Natural killer cell (primary cell): ENCODE measurements at places on chromosomes 1 and 21.

DNA sequence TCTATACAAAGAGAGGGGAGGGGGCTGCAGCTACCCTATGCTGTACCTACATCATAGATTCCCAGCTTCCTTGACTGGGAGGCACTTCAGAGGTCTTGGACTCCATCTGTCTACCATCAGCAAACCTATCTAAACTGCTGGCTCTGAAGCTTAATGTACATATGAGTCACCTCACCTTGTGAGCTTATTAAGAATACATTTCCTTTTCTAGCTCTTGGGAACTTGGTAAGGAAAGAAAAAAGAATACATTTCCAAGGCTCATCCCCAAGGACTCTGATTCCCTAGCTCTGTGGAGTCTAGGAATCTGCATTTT, 50.0 kb upstream of the PRELP start:
- no peak for DNase-seq

DNA sequence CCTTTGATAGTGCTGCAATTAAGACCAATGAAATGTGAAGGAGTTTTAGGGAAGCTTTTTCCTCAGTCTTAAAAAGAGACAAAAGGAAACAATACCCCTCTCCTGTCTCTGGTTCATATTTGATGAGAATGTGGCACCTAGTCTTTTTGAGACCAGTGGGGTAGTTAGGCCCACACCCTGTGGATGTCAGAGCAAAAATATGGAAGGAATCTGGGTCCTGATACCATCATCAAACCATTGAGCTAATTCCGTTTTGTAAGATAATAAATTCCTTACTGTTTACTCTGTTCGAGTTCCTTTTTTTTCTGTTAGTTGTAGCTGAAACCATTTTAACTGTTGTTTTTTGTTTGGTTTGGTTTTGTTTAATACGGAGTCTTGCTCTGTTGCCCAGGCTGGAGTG, 33.3 kb downstream of the PTPRC start:
- no peak for DNase-seq

- no peak for DNase-seq
Observed at GRCh38 chr1:170674239-170674638, 10.3 kb downstream of the PRRX1 start.

GRCh38 chr1:53582211-53583020, 123.2 kb downstream of the DMRTB1 start:
- peak; percentile 75 for DNase-seq

- DNase-seq = no peak
Observed at GRCh38 chr1:47334765-47335435, 1.3 kb downstream of the CMPK1 start.

- DNase-seq = no peak
Observed at GRCh38 chr1:96291468-96291867, 430.1 kb upstream of the PTBP2 start.

DNA sequence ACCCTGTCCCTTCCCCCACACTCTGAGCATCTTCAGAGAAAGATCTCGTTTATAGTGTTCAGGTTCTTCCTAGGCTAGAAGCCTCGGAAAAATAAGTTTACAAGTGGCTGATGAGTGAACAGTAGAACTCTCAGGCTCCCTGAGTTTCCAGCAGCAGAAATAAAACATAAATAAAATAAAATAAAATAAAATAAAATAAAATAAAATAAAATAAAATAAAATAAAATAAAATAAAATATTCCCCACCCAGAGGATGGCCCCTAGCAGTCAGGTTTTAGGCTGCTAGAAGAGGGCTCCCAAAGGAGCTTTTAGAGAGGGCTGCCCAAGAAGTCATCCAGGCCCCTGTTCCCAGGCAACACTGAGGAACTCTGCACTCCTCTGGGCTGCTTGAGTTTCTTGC, 55.1 kb downstream of the KCNC4 start:
- DNase-seq = no peak

DNA sequence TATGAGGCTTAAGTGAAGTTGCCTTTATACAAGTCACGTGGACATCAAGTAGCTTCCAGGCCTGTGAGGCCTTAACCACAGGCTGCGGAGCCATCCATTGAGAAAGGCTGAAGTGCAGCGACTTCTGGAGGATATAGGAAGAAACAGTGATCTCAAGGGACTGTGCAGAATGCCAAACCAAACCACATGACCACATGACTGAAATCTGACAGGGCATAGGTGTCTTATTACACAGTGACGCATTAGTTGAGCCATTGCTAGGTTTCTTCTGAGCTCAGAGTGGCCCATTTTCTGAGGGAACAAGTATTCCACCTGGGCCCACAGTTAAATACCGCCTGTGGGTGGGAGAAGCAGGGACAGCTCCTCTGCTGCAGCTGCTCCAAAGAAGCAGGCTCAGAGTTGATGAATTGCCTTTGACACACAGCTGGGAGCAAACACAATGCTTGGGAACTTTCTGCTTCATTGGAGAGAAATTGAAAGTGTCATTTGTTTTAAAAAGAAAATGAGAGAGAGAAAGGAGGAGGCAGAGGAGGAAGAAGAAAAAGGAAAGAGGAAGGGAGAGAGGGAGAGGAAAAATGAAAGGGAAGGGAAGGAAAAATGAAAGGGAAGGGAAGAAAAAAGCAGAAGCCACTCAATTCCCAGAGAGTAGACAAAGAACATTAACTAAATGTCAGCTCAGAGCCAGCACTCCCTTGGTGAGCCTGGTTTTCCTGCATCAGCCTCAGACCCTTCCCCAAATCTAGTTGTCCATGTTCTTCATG, 94.4 kb downstream of the COLGALT2 start:
- DNase-seq = no peak

DNA sequence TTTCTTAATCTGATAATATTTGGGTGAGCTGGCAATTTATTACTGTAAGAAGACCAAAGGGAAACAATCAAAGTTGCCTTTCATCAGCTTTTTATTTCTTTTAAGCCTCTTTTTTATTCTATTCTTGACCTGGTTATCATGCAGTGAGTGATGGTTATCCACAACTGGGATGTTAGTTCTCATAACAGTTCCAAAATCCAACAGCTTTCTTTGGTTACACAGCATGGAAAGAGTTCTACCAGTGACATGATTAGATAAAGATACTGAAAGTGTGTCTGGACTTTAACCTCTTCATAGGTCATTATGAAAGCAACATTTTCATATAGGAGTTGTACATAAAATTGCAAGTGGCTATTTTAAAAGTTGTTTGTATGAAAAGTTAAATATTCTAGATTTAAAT, 163.0 kb downstream of the SYT2 start:
- DNase-seq = no peak

DNA sequence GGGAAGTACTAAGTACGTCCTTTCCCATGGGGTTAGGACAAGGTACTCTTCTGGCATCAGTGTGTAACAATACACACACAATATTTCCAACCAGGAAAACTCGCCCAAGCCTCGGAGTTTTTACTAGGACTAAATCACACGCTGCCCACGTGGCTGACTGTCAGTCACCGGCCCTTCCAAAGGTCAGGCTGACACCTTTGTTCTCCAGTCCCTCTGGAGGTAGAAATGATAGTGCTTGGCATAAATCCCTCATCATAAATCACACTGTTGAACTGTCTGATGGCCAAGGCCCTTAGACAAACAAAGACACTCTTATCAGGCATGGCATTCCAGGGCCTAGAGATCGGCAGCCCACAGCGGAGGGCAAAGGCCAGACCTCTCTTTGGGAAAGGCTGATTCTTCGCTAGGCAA, 16.9 kb upstream of the SLAMF9 start:
- no peak for DNase-seq

DNA sequence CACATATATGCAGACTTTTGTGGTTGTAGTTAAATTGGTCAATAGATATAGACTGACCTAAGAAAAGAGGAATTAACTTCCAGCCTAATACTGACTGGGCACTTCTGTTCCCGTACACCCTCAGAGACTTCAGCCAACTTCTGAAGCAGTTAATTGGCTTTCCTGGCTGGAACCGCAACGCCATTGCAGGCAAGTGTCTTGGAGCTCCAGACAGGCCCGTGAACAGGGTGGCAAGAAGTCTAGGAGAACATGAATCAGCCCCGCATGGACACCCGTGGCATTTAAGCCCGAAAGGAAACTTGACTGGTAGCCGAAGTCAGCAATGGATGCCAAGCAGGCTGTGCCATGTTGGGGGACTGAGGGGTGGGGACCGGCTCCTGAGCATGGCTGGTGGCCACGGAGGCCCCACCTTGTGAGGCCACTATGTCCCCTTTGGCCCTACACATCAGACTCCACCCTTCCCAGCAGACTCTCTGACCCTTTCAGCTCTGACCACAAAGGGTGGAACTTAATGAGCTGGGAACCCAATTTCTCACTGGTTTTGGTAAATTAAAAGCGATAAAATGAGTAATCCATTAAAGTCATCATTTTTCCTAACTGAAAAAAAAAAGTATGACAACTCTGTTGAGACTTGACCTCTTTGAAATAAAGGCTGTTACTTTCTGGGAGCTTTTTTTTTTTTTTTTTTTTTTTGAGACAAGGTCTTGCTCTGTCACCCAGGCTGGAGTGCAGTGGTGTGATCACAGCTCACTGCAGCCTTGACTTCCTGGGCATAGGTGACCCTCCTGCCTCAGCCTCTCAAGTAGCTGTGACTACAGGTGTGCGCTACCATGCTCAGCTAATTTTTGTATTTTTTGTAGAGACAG, 54.1 kb downstream of the RUNX1 start:
- no peak for DNase-seq

DNA sequence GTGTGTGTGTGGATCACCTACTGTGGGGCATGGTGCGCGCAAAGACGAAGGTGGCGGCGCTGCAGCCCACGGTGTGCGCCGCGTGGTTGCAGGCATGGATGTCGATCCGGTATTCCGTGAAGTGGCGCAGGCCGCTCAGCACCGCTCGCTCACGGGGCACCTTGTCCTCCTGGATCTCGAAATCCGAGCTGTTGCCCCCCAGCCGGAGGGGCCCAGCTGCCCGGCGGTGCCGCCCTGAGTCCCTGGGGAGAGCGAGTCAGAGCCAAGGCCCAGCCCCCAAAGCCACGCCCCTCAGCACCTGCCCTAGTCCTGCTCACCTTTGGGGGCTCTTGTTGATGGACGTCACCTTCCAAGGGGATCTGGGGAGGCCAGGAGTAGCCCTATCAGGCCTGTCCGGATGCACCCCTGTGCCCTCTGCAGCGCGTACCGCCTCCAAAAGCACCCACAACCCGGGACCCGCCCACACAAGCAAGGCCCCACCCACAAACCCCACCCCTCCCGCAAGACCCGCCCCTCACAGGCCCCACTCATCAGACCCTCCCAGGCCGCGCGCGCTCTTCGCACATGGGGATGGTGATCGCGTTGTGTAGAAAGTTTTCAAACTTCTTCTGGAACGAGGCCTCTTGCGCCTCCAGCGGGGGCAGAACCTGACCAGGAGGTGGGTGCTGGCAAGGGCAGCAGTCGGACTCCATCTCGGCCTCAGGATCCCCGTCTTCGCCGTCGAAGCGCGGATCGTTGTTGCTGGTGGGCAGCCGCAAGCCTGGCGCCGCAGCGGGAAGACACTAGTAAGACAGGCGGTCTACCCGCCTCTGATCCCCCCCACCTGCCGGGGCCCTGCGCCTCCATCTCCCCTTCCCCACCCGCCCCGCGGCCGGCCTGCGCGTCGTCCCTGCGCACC, 13.6 kb downstream of the INSRR start:
- DNase-seq = peak; percentile 40

- DNase-seq = peak; percentile 23
Observed at GRCh38 chr1:5329068-5329739, 663.0 kb downstream of the NPHP4 start.

- no peak for DNase-seq
Observed at GRCh38 chr1:207999274-207999915, 88.5 kb upstream of the CD34 start.

DNA sequence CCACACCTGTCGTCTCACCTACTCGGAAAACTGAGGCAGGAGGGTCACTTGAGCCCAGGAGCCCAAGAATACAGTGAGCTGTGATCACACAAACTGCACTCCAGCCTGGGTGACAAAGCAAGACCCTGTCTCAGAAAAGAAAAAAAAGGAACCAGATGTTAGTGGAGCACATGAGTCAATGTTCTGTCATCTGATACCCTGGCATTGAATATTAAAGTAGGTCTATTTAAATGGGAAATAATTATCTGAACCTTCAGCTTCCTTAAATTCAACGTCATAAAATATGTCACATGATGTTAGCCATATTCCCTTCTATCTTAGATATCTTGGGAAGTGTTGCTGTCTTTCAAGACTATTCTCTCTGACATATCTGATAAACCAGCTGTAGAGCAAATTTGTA, 47.3 kb downstream of the NCAM2 start:
- no peak for DNase-seq

GRCh38 chr1:243848858-243849420, 1.1 kb downstream of the AKT3 start:
- peak; percentile 74 for DNase-seq

DNA sequence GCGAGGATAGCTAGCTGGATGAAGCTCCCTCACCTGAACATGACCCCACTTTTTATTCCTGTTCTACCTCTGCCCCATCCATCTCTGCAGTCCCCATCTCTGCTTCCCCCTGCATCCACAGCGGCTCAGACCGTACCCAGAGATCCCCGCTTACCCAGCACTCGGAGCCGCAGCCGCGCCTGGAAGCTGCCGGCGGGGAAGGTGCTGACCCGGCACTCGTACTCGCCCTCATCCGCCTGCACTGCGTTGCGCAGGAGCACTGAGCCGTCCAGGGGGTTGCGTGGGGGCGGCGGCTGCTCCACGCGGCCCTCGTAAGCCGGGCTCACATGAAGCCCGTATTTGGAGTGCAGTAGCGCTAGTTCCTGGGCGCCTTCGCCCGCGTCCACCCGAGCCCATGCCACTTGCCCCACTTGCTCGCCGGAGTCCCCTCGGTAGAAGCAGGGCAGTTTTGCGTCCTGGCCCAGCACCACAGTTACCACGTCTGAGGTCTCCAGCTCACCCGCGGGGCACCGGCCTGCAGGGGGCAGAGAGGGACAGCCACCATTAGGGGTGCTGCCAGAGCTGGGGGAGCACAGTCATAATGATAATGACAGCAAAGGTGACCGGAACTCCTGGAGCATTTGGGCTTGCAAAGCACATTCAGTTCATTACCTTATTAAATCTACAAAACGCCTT, 9.8 kb downstream of the NECTIN4 start:
- DNase-seq = no peak

DNA sequence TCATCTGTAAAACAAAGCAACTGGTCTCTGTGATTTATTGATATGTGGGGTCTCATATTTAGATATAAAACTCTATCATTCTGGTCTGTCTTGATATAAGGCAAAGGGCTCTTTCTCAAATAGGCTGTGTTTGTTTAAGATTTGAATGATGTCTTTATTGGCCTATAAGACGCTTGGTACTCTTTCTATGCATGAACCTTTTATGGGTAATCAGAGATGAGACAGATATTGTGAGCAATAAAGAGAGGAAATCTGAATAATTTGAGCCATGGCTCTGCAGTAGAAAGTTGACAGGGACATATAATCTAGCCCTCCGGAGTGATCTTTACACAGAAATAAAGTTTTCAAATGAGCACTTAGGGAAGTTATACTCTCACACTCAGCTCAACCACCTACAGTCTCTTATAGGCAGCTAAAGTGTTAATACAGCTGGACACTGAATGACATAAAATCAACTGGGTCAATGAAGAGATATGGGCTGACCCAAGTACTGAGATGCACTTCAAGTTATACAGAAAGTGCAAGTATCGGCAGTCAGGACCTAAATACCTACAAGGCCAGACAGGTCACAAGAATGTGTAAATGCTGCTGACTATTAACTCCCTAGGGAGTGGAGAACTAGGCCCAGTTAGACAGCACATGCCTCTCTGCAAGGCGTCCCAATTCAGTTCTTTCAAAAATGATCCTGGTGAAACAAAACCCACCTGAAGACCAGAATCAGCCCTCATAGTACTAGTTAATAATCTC, 111.0 kb downstream of the PTPN14 start:
- no peak for DNase-seq

GRCh38 chr1:228275179-228275429, 67.3 kb downstream of the OBSCN start:
- DNase-seq = no peak
